ENCODE measurements at places on chromosomes 12 and 14. TPM values are rescaled to one million over a fixed set of nuclear protein-coding genes. Genes with fewer than 3 reads are reported as not detected.

DNA sequence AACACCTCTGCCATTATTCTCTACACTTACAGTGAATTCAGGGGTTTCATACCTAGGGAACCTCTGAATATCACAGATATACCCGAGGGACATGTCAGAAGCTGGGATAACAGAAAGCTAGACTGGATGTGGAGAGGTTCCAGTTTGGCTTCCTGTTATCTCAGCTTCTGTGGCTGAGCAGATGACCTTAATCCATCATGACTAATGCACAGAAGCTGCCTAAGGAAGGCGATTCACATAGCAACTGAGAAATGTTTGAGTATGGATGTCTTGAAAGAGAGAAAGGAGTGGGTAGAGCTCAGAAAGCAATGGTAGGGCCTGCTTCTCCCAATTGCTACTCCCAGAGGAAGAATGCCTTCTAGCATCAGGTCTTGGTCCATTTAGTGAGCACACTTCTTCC is 187.6 kb downstream of the RMST start:
- H3K4me1 ChIP-seq, result no peaks in the 10 kb centered on the region
- no peak overlapping the region for H3K4me3 ChIP-seq
- DNase-seq, result no peak
- no peaks in the 10 kb centered on the region for H3K36me3 ChIP-seq
- no peaks in the 10 kb centered on the region for H3K27me3 ChIP-seq
- no peak overlapping the region for H3K27ac ChIP-seq

GRCh38 chr12:15846887-15847286 is 35.3 kb upstream of the STRAP start:
- H3K36me3 ChIP-seq, result no peaks in the 10 kb centered on the region
- H3K27me3 ChIP-seq, result no peaks in the 10 kb centered on the region
- peak; percentile 97 for DNase-seq
- no peak overlapping the region for H3K4me3 ChIP-seq
- H3K27ac ChIP-seq, result no peak overlapping the region

DNA sequence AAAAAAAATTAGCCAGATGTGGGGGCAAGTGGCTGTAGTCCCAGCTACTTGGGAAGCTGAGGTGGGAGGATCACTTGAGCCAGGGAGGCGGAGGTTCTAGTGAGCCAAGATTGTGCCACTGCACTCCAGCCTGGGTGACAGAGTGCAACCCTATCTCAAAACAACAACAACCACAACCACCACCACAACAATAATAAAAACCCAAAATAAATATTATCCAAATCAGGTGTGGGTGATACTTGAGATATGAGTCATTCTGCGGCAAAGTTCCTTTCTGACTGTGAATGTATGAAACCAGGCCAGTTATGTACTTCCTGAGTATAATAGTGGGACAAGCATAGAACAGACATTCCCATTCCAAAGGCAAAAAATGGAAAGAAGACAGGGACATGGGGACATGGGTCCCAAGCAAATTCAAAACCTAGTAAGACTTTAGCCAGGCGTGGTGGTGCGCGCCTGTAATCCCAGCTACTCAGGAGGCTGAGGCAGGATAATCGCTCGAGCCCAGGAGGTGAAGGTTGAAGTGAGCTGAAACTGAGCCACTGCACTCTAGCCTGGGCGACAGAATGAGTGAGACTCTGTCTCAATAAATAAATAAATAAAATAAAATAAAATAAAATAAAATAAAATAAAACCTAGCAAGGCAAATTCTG is 9.7 kb upstream of the ERC1 start:
- peaks cover 3% of the 10 kb centered on the region for H3K4me1 ChIP-seq
- H3K27me3 ChIP-seq, result no peaks in the 10 kb centered on the region
- no peak for DNase-seq
- H3K36me3 ChIP-seq, result peaks cover 7% of the 10 kb centered on the region

DNA sequence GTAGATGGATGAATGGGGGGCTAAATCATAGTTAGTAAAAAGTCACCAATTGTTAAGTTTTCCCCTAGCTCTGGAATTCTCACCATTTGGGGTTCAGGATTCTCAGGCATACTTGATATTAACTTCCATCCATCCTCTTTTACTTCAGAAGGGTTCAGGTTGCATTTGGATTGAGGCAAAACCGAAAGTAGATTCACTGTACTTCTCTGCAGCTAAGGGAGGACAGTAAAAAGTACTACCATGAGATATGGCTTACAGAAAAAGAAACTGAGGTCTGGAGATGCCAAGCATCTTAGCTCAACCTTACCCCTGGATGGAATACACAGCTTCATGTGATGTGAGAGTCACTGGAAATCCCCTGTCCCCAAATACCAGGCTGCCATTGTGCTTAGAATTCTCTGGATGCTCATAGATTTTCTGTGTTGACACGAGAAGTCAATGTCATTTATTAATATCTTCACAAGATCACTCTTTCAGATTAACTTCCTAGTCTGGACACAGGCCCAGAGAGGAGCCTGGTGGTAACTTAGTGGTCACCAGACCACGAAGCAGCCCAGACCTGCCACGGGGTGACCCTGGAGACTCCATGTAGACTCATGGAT is 87.1 kb downstream of the SSPN start:
- DNase-seq, result no peak
- H3K27me3 ChIP-seq, result no peaks in the 10 kb centered on the region
- no peak overlapping the region for H3K4me3 ChIP-seq
- no peak overlapping the region for H3K27ac ChIP-seq
- H3K4me1 ChIP-seq, result peaks cover 20% of the 10 kb centered on the region

DNA sequence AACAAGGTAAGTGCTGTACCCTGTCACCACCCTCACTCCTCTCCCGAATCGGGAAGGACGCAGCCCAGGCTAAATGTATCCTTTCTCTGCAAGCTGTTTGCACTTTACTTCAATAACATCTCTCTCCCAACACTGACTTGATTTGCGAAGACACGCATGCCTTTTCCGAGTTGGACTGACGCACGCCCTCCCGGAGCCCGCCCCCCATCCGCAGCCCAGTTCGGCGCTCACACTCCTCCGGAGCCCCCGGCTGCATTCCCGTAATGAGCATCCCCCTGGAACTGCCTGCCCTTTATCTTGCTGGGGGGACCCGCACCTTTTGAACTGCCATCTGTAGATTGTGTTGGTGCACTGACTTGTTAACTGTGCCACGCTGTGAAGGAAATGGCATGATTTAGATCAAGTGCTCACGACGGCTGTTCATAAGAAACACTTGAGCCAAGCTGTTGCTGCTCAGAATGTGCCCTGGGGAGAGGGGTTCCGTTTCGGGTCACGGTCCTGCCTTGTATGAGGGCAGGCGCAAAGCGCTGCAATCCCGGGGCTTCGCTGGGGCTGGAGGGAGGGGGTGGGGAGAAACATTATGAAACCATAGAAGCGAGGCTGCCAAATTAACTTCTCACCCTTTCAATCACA is 176.6 kb upstream of the CDKN3 start:
- H3K36me3 ChIP-seq, result no peaks in the 10 kb centered on the region
- H3K27ac ChIP-seq, result no peak overlapping the region
- peak; percentile 50 for DNase-seq
- peaks cover 24% of the 10 kb centered on the region for H3K27me3 ChIP-seq

DNA sequence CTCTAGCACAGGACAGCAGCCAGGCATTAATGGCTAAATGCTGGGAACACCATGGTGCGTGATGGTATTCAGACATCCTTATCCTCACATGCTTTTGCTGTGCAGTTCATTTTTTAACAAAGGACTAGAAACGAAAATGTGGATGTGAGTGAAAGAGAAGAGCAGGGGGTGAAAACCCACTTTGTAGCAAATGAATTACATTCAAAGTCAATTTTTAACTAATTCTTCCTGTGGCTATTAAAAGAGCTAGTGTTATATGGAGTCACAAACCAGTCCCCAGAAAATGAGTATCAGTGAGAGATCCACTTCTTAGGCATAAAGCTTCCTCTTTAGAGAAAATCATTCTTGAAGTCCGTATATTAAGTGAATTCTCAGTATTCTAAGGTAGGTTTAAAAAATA is 592.0 kb upstream of the LMO3 start:
- DNase-seq, result no peak
- no peaks in the 10 kb centered on the region for H3K36me3 ChIP-seq
- no peak overlapping the region for H3K4me3 ChIP-seq
- no peaks in the 10 kb centered on the region for H3K4me1 ChIP-seq
- no peaks in the 10 kb centered on the region for H3K27me3 ChIP-seq

DNA sequence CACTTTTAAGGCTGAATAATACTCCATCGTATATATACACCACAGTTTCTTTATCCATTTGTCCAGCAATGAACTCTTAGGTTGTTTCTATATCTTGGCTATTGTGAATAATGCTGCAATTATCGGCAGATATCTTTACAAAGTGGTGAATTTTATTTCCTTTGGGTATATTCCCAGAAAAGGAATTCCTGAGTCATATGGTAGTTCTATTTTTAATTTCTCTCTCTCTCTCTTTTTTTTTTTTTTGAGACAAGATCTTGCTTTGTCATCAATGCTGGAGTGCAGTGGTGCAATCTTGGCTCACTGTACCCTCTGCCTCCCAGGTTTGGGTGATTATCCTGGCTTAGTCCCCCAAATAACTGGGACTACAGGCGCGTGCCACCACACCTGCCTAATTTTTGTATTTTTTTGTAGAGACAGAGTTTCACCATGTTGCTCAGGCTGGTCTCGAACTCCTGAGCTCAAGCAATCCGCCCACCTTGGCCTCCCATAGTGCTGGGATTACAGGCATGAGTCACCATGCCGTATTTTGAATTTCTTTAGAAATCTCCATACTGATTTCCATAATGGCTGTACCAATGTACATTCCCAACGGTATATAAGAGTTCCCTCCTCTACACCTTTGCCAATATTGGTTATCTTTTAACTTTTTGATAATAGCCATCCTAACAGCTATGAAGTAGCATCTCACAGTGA is 98.4 kb downstream of the EFCAB11 start:
- H3K4me3 ChIP-seq, result no peak overlapping the region
- H3K36me3 ChIP-seq, result no peaks in the 10 kb centered on the region
- no peaks in the 10 kb centered on the region for H3K27me3 ChIP-seq
- DNase-seq, result no peak

GRCh38 chr12:25352083-25352918 is 101.6 kb upstream of the KRAS start:
- H3K4me3 ChIP-seq, result no peak overlapping the region
- no peaks in the 10 kb centered on the region for H3K27me3 ChIP-seq

- H3K36me3 ChIP-seq, result no peaks in the 10 kb centered on the region
- no peaks in the 10 kb centered on the region for H3K27me3 ChIP-seq
- no peak overlapping the region for H3K27ac ChIP-seq
- no peak overlapping the region for H3K4me3 ChIP-seq
These were observed 12.3 kb downstream of the IL31 start for GRCh38 chr12:122161682-122162081.

DNA sequence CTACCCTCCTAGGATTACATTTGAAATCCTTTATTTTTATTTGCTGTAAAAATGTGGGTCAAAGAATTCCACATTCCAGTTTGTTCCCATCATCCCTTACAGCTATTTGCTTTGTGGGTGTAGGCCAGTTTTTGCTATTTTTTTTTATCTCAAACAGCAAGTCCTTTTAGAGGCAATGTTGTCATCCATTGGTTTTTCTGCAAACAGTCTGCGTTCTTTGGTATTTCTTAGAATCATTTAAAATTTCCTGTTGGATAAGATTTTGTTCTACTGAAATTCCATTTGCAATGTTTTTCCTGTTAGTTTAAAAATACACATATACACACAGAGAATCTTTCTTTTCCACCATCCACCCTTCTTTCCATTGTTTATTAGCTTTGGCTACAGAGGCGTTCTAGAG is 53.3 kb upstream of the STK38L start:
- H3K4me1 ChIP-seq, result no peaks in the 10 kb centered on the region
- no peaks in the 10 kb centered on the region for H3K27me3 ChIP-seq
- H3K27ac ChIP-seq, result no peak overlapping the region
- H3K36me3 ChIP-seq, result no peaks in the 10 kb centered on the region
- H3K4me3 ChIP-seq, result no peak overlapping the region

GRCh38 chr12:106345746-106346145 is 11.8 kb upstream of the POLR3B start:
- peaks cover 13% of the 10 kb centered on the region for H3K36me3 ChIP-seq
- no peak overlapping the region for H3K27ac ChIP-seq
- peaks cover 21% of the 10 kb centered on the region for H3K4me1 ChIP-seq
- no peaks in the 10 kb centered on the region for H3K27me3 ChIP-seq
- H3K4me3 ChIP-seq, result no peak overlapping the region

DNA sequence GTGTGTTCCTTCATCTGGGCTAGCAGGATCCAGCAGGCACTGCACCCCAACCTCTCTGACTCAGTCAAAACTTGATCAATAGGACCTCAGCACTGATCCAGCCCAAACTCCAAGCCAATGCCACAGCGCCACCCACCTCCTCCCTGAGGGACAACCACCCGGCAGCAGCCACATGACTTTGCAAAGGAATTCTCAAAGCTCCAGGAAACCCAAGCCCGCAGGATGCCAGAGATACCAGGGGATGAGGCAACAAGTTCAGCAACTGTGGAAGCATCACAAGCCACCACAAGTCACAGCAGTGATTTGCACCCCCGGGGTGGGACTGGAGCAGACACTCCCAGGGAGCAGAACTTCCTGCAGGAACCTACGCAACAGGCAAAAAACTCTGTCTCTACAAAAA is 37.3 kb downstream of the ACTN1 start:
- no peak overlapping the region for H3K27ac ChIP-seq
- H3K4me3 ChIP-seq, result no peak overlapping the region
- no peaks in the 10 kb centered on the region for H3K27me3 ChIP-seq

GRCh38 chr14:31096255-31096654 is 70.1 kb upstream of the STRN3 start:
- no peaks in the 10 kb centered on the region for H3K27me3 ChIP-seq
- no peak overlapping the region for H3K4me3 ChIP-seq
- peaks cover under 1% of the 10 kb centered on the region for H3K4me1 ChIP-seq

- H3K4me1 ChIP-seq, result peaks cover 17% of the 10 kb centered on the region
- DNase-seq, result peak; percentile 80
- peaks cover 11% of the 10 kb centered on the region for H3K36me3 ChIP-seq
- H3K27ac ChIP-seq, result no peak overlapping the region
These were observed 44.6 kb downstream of the MLXIP start for GRCh38 chr12:122123051-122123760.

DNA sequence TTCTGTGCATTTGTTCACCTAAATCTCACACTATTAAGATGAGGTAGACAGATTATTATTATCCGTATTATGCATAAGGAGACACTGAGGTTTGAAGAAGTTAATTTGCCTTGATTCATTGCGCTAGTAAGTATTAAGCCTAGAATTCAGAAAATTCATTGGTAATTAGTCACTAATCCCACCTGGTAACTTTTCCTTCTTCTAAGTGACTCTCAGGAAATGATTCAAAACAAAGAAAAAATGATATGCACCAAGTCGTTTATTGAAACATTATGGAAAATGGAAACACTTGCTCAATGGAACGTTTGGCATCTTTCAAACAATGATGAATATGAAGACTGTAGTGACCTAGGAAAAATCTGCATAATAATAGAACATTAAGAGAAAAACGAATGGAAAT is 15.2 kb downstream of the RFX4 start:
- no peak for DNase-seq
- no peak overlapping the region for H3K27ac ChIP-seq
- no peak overlapping the region for H3K4me3 ChIP-seq
- peaks cover 5% of the 10 kb centered on the region for H3K4me1 ChIP-seq
- H3K36me3 ChIP-seq, result no peaks in the 10 kb centered on the region

GRCh38 chr12:124668602-124669001 is 101.2 kb upstream of the NCOR2 start:
- DNase-seq, result no peak
- no peak overlapping the region for H3K4me3 ChIP-seq
- H3K36me3 ChIP-seq, result no peaks in the 10 kb centered on the region
- H3K27me3 ChIP-seq, result peaks cover 2% of the 10 kb centered on the region

Gene RAD9B
- total RNA-seq, result 3.5 TPM

Gene CACNA2D4
- total RNA-seq, result 1.6 TPM

Gene KRT76
- not detected for total RNA-seq

Gene DEGS2
- 0.35 TPM for total RNA-seq
